Left colon (tissue), 2 donors: ENCODE measurements at places on chromosomes 6 and 20.

DNA sequence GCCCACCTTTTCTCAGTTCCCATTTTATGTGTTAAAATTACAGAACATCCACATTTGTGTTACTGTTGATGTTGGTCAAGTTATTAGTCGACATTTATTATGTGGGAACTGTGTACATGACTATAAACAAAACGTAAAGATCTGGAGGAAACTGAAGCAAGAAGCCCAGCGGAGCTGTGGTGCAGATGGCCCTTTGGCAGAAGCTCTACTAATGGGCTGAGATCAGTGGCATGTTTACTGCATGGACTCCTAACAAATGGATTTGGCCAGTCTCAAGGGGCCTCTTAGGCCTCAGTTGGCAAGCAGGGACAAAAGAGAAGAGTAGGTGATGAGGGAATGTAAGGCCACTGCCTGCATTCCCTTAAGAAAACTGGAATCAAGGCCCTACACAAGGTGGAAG lies 282.1 kb upstream of the TCF21 start:
- DNase-seq = no peak

DNA sequence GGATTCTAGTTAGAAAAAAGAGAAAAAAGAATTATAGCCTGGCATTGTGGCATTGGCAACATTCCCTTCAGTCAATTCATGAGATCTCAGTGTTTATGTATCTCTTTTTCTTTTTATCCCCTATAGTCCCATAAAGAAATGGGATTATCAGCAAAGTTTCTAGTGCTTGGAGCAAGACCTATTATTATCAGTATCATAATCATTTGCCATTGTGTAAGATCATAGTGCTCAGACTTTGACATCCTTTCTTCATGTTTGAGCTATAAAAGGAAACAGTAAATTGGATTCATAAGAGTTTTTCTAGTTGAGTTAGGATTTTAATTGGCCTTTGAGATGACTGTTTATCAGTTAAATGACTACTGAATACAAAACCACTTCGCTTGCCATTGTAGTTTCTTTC lies 295.6 kb downstream of the GRIK2 start:
- DNase-seq = no peak

GRCh38 chr6:157393669-157394327 lies 12.8 kb downstream of the ZDHHC14 start:
- DNase-seq = no peak

- peak; percentile 15 for DNase-seq
Measured at GRCh38 chr20:25019381-25020155, 27.0 kb upstream of the APMAP start.

- no peak for DNase-seq
Measured at GRCh38 chr6:14240411-14241166, 123.0 kb downstream of the CD83 start.

DNA sequence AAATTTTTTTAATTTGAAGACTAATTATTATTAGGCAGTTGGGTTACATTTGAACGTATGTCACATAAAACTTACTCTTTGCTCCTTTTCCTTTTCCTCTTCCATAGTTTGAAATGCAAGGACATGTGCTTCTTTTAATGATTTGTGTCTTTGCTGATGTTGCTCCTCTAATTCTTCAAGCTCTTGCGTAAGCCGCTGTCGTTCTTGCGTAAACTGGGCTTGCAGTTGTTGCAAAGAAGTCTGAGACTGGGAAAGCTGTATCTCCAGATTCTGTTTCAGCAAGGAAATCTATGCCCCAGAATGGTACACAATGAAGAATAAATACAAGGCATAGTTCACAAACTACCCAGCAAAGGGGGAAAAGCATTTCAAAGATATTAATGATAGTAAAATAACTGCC lies 45.1 kb upstream of the MCM9 start:
- DNase-seq = no peak

GRCh38 chr6:3287308-3287707 lies 28.6 kb downstream of the PSMG4 start:
- peak; percentile 10 for DNase-seq

DNA sequence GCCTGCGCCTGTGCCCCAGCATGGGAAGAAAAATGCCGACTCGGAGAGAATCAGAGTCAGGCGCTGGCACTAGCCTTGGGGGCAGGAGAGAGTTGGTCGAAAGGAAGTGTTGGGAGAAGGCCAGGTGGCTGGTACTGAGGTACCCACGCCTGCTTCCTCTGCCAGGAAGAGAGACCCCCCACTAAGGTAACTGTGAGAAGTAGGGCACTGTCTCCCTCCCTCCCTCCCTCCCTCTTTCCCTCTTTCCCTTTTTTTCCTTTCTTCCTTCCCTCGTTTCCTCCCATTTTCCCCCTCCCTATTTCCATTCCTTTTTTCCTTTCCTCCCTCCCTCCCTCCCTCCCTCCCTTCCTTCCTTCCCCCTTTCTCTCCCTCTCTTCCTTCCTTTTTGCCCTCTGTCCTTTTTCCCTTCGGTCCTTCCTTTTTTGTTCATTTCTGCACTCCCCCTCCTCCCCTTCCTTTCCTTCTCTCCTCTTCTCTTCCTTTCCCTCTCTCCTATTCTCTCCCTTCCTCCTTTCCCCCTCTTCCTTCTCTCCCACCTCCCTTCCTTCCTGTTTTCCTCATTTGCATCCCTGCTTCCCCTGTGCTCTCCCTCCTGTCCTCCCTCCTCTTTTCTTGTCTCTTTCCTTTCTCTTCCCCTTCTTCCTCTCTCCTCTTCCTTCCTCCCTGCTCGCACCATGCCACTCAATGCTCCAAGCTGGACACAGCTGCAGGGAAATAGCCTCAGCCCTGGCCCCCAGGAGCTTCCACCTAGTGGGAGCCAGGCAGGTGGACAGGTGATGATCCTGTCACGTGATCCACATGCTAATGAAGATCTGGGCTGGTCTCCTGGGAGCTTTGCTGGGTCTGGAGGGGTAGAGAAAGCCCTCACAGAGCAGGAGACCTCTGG lies 148.0 kb downstream of the DHX35 start:
- no peak for DNase-seq

- DNase-seq = no peak
Measured at GRCh38 chr6:45610374-45610773, 232.6 kb upstream of the SUPT3H start.

DNA sequence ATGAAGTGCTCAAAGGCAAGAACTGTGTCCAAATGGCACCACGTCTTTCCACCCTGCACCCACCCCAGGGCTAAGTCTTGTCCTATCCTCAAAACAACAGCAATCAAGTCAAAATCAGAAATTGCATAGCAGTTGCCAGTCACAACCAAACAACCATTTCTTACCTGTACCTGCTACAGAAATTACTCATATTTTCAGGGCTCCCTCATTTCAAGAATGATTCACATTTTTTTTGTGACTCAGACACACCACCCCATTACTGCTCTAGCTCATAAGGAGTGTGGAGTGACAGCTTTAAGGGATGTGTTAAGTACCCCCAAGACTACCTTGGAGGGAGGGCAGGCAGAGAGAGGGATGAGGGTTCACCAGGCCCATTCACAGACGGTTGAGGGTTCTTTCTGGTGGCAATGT lies 111.7 kb downstream of the TRERF1 start:
- DNase-seq = no peak

DNA sequence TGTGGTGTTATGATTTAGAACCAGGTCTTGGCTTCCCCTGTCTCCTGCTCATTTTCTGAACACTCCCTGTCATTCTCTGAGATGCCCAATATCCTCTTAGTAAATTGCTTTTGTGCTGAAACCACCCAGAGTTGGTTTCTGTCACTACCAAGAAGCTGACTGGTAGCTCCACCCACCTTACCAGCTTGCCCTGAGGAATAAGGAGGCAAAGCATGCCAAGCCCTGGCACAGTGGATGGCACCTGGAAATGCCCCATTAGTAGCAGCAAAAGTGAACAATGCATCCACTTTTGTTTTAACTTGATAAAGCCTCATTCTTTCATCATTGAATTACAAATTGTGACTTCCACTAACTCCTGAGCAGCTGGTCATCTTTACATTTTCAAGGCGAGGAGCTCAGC lies 157.7 kb downstream of the CDC5L start:
- DNase-seq = no peak

DNA sequence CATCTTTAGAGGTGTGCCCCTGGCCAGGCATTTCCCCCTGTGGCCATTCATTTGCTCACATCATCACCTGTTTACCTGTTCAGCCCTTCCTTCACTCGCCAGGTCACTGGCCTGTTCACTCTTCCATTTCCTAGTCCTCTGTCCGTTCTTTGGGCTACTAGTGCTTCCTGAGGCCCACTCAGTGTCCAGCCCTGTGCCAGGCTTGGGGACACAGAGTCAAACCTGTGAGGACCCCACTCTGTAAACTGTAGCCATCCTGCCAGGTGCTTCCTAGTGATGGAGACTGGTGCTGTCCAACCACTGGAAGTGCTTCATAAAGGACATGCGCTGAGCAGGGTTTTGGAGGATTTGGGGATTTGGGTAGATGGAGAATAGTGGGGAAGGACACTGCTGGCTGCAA lies 3.5 kb downstream of the DLGAP4 start:
- no peak for DNase-seq

DNA sequence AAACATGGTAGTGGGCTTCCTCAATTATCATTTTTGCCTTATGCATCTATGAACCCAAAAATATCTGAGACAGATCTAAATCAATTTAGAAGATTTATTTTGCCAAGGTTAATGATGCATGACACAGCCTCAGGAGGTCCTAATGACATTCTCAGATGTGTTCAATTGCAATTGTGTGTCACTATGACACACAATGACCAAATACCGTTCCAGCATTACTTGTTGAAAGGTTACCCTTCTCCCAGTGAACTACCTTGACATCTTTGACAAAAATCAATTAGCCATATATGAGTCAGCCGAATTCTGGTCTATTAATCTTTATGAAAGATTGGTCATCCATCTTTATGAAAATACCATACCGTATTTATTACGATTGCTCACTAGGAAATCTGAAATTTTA lies 592.5 kb upstream of the GJE1 start:
- no peak for DNase-seq

DNA sequence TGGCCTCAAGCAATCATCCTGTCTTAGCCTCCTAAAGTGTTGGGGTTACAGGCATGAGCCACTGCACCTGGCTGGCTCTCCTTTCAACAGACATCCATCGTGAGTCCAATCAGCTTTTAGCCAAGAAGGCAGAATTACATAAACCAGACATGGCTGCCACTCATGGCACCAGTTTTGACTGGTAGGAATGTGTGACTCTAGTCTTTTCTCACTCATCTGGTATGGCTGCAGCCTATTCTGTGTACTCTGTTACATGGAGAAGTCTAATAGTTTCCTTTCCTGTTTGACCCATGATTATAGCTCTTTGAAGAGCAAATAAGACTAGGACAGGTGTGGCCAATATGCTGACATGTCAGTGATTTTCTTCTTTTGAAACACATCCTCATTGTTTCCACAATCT lies 27.0 kb upstream of the RNF144B start:
- DNase-seq = no peak

- no peak for DNase-seq
Measured at GRCh38 chr6:167565388-167565787, 240.5 kb downstream of the TTLL2 start.

DNA sequence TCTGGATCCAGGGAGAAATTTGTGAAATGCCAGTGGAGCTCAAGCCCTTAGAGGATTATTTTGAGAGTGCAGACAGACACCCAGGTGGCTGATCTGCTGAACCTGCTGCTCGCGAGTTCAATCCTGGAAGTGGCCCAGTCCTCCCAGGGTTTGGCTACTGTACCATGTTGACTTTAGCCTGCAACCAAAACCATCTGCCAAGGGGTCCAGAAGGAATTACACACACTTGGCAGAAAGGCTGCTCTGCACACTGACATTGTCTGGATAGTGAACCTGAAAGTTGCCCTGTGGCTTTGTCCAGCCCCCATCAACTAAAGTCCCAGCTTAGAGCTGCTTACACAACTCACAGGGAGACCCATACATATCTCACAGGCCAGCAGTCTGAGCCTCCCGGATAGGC lies 21.6 kb upstream of the PI3 start:
- no peak for DNase-seq

GRCh38 chr6:16316741-16317251 lies 78.4 kb downstream of the GMPR start:
- DNase-seq = no peak

DNA sequence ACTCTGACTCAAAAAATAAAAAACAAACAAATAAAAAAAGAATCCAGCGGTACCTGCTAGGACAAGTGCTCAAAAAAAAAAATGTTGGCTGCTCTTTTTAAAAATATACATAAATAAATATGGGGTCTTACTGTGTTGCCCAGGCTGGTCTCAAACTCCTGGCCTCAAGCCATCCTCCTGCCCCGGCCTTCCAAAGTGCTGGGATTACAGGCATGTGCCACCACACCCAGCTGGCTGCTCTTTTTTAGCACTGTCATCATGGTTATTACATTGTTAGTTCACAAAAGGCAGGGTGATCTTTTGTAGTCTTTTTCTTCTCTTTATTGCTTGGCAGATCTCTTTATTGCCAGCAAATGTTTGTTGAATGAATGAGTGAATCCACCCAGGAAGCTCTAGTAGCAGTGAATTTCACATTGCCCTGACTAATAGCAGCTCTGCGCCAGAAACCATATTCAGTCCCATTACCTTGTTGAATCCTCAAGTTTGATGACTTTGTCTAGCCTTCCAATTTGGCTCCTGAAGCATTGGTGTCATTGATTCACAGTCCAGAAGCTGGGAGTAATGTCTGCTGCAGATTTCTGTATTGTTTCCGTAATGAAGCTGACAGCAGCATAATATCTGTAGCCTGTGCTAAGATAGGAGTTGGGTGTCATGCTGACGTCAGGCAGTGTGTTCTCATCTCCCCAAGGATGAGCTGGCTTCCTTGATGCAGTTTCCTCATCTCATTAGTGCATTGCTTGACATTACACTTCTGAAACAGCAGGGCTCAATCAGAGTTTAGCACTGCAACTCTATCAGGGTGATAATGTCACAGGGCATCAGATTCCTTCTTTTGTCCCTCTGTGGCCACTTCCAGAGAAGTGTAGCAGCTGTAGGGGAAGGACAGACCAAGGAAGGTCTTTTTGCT lies 84.9 kb upstream of the TGM3 start:
- peak; percentile 33 for DNase-seq

DNA sequence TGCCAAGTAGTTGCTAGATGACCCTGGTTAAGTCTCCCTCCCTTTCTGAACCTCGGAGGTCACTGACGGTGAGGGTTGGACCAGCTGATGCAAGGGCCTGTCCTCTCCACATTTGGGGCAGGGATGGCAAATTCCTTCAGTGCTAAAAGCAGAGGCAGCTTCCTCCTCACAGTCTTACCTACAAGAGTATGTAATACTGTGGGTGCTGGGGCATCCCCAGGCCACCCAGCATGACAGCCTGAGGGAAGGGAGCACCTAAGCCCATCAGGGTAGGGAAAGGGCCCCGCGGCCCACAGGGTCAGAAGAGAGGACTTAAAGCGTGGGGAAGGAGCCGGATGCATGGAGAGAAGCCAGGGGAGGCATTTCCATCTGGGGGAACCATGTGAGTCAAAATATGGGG lies 38.0 kb downstream of the TGM3 start:
- no peak for DNase-seq
